ENCODE measurements at places on chromosomes 2 and 18. TPM values are rescaled to one million over a fixed set of nuclear protein-coding genes. Genes with fewer than 3 reads are reported as not detected.

GPBAR1 gene
- not detected for total RNA-seq

CNGA3 gene
- total RNA-seq: not detected

AQP12B gene
- total RNA-seq: not detected

CNTNAP5 gene
- not detected for total RNA-seq

LNPK gene
- total RNA-seq: 11.0 TPM

ITGB6 gene
- total RNA-seq: 0.11 TPM

HOXD9 gene
- total RNA-seq: 5.4 TPM

FAM136A gene
- 52.7 TPM for total RNA-seq

CFAP65 gene
- total RNA-seq: not detected

KRTCAP3 gene
- 0.60 TPM for total RNA-seq

SRD5A2 gene
- not detected for total RNA-seq

SERPINB12 gene
- total RNA-seq: not detected

PLEKHH2 gene
- 3.6 TPM for total RNA-seq

ATP6V1B1 gene
- 0.41 TPM for total RNA-seq

NPPC gene
- total RNA-seq: 2.9 TPM

CSRNP3 gene
- total RNA-seq: 0.15 TPM

TLX2 gene
- total RNA-seq: 2.8 TPM

NOSTRIN gene
- total RNA-seq: 0.50 TPM

TDRD15 gene
- not detected for total RNA-seq

RBM43 gene
- total RNA-seq: 2.7 TPM

DAPL1 gene
- not detected for total RNA-seq

PID1 gene
- 0.45 TPM for total RNA-seq

NEB gene
- 1.1 TPM for total RNA-seq

POTEI gene
- 2.8 TPM for total RNA-seq

C1GALT1C1L gene
- total RNA-seq: 1.1 TPM

DPP4 gene
- 0.05 TPM for total RNA-seq

SPC25 gene
- 9.7 TPM for total RNA-seq

STON1 gene
- 1.3 TPM for total RNA-seq

PCARE gene
- total RNA-seq: not detected

COLEC11 gene
- total RNA-seq: not detected

GLI2 gene
- 12.9 TPM for total RNA-seq

CFAP221 gene
- total RNA-seq: not detected

PLCD4 gene
- total RNA-seq: 3.0 TPM

SAP130 gene
- total RNA-seq: 4.1 TPM

SERPINB10 gene
- total RNA-seq: not detected

GAD1 gene
- 7.2 TPM for total RNA-seq

All from A375 (cell line).